ENCODE measurements at places on chromosomes 12 and 14. TPM values are rescaled to one million over a fixed set of nuclear protein-coding genes. Genes with fewer than 3 reads are reported as not detected.
A peak's percentile ranks its signal among the peaks of the same experiment; 100 is the strongest.

DNA sequence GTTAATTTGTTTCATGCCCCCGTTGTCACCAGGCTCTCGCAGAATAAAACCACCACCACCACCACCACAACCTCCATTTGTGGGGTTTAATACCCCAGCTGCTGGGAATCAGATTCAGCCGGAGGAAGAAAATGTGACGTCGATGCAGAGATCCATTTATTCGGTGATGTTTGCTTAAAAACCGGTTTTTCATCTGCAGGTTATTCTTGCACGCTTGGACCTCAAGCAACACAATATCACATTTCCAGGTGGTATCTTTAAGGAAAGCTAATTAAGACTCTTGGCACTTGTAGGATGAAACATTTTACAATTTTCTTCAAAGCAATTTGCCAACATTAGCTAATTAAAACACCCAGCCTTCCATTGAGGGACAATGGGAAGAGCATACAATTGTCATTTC lies 39.8 kb downstream of the SPRING1 start:
- DNase-seq = no peak

GRCh38 chr12:32302218-32303173 lies 96.9 kb upstream of the FGD4 start:
- peak; percentile 12 for DNase-seq

DNA sequence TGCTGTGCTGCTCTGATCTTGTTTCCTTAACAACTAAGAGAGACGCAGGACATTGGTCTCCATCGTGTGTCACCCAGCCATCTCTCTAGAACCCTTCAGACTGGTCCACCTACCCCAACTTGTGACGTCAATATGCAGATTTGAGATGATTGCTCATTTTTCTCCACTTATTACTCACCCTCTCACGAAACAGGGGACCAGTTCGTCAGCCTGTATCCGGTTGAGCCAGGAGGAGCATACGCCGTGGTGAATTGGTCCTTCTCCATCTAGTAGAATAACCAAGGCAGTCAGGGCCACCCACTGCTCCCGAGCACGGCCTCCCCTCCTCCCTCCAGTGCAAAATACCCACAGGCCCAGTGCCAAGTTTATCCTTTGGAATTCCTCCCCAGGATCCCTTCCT lies 36.2 kb upstream of the FBXO21 start:
- DNase-seq = no peak

DNA sequence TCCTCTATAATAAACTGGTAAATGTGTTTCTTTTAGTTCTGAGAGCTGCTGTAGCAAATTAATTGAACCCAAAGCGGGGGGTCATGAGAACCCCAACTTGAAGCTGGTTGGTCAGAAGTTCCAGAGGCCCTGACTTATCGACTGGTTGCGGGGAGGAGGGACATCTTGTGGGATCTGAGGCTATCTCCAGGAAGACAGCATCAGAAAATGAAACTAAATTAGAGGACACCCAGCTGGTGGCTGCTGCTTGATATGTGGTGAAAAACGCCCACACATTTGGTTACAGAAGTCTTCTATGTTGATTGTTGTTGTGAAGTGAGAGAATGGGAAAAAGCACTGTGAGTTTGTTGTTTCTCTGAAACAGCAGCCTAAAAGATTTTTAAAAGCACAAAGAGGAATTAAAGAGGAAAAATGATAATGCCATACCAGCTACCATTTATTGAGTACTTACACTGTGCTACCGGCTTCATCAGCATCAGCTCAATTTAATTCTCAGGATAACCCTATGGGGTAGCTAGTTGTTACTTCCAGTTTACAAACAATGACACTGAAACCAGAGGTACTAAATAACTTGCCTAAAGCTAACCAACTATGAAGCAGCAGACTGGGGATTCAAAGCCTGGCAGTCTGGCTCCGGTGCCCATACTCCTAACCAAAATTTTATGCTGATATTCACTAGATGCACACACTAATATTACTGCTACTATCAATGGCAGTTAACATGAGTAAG lies 24.3 kb downstream of the DDX24 start:
- DNase-seq = peak; percentile 45

GRCh38 chr12:107666009-107666408 lies 19.6 kb upstream of the PWP1 start:
- no peak for DNase-seq

Gene SSPN
- not detected for total RNA-seq

Gene KCNA1
- not detected for total RNA-seq
